Esophagus squamous epithelium (tissue), 5 donors: ENCODE measurements at places on chromosomes 16 and 17.

GRCh38 chr17:30532871-30533270, 55.7 kb downstream of the GOSR1 start:
- no peak for DNase-seq
- H3K4me1 ChIP-seq, result no peaks in the 10 kb centered on the region
- no peak overlapping the region for H3K27ac ChIP-seq
- H3K36me3 ChIP-seq, result no peaks in the 10 kb centered on the region

DNA sequence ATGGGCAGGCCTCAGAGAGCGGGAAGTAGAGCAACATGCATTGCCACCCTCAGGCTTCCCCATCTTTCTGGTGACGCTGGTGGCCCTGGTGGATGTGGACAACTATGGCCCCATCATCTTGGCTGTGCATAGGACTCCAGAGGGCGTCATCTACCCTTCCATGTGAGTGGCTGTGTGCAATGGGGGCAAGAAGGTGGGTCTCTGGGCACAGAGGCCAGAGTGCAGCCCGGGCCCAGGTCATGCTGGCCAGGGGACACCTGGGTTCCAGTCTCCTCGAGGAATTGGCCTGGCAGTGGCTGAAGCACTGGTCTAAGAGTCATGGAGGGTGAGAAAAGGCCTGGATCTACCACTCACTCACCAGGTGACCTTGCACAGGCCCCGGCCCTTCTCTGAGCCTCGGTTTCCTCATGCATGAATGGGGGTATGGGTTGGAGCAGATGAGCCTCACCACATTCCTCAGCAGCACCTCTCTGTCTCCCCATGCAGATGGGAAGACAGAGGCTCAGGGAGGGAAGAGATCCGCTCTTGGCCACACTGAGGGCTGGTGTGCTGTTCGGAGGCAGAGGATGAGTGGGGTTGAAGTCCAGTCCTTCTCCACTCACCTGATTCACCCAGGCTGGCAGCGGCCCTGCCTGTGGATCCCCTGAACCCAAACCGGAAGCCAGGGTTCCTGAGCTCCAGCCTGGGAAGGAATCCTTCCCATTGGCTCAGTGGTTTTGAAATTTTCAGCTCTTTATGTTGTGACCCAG, 7.2 kb upstream of the ADGRG3 start:
- H3K4me1 ChIP-seq, result no peaks in the 10 kb centered on the region
- no peak for DNase-seq
- no peak overlapping the region for H3K4me3 ChIP-seq
- peaks cover 8% of the 10 kb centered on the region for H3K36me3 ChIP-seq
- H3K27ac ChIP-seq, result no peak overlapping the region
- H3K27me3 ChIP-seq, result no peaks in the 10 kb centered on the region

- no peaks in the 10 kb centered on the region for H3K36me3 ChIP-seq
- DNase-seq, result no peak
- H3K27ac ChIP-seq, result no peak overlapping the region
- peaks cover 27% of the 10 kb centered on the region for H3K4me1 ChIP-seq
These were observed 135.2 kb upstream of the GSE1 start for GRCh38 chr16:85477801-85478363.

DNA sequence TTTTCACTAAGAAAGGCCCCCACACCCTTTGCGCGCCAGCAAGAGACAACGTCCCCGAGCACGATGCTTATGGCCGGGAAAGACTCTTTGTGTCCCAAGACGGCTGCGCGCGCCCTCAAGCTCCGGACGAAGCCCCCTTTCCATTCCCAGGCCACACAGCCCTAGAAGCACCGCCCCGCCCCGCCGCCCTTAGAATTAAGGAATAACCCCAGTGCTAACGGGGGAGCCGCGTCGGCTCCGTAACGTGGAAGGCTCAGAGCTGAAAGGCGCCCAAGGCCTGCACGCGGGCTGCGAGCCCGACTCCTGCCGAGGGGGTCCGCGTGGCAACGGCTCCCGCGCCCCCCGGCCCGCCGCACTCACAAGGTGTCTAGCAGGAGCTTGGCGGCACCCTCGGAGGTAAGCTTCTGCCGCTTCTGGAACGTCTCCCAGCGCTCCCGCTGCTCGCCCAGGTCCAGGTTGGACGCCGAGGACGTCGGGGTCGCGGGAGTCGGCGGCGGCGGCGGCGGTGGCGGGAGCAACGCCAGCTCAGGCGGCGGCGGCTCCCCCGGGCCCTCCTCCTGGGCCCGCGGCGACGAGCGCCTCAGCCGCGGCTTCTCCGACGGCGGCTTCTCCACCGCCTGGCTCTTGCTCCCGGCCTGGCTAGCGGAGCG, 477 bp downstream of the CENPV start:
- H3K27me3 ChIP-seq, result no peaks in the 10 kb centered on the region
- peak overlapping the region; percentile 67 for H3K4me3 ChIP-seq
- no peaks in the 10 kb centered on the region for H3K36me3 ChIP-seq
- DNase-seq, result no peak
- H3K4me1 ChIP-seq, result peaks cover 9% of the 10 kb centered on the region
- H3K27ac ChIP-seq, result no peak overlapping the region

- peak overlapping the region; percentile 61 for H3K27ac ChIP-seq
- no peaks in the 10 kb centered on the region for H3K4me1 ChIP-seq
- no peak for DNase-seq
- H3K4me3 ChIP-seq, result no peak overlapping the region
- no peaks in the 10 kb centered on the region for H3K27me3 ChIP-seq
- H3K36me3 ChIP-seq, result no peaks in the 10 kb centered on the region
These were observed 7.4 kb downstream of the RNF112 start for GRCh38 chr17:19418251-19418992.

GRCh38 chr17:5555254-5555653, 29.1 kb downstream of the NLRP1 start:
- no peaks in the 10 kb centered on the region for H3K27me3 ChIP-seq
- H3K4me1 ChIP-seq, result no peaks in the 10 kb centered on the region
- H3K4me3 ChIP-seq, result no peak overlapping the region

DNA sequence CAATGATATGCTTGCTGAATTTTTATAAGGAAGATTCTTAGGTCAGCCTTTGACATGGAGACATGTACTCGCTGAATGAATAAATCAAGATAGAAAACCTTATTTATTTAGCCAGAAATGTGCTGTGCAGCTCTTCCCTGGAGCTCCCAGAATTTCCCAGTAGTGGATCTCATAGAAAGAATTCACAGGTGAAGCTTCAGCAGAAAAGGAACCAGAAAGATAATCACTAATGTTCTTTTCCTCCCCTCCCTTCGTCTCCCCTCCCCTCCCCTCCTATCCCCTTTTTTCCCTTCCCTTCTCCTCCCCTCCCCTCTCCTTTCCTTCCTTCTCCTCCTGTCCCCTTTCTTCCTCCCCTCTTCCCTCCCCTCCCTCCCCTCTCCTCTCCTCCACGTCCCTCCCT, 158.2 kb downstream of the MAP2K6 start:
- H3K4me1 ChIP-seq, result peaks cover 19% of the 10 kb centered on the region
- no peak overlapping the region for H3K27ac ChIP-seq
- H3K27me3 ChIP-seq, result no peaks in the 10 kb centered on the region
- DNase-seq, result no peak
- H3K4me3 ChIP-seq, result no peak overlapping the region

DNA sequence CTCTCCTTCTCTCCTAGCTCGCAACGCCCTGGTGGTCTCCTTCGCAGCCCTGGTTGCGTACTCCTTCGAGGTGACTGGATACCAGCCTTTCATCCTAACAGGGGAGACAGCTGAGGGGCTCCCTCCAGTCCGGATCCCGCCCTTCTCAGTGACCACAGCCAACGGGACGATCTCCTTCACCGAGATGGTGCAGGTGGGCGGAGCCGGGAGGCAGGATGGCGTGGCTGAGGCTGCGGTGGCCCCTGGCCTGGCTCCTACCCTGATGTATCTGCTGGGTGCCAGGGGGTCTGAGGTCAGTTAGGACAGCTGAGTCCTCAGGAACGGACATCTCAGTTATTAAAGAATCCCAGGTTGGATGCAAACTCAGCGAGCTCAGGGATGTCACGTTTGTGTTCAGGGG, 16.7 kb downstream of the SLC26A11 start:
- H3K4me1 ChIP-seq, result no peaks in the 10 kb centered on the region
- peaks cover 3% of the 10 kb centered on the region for H3K36me3 ChIP-seq
- H3K27me3 ChIP-seq, result no peaks in the 10 kb centered on the region

- H3K27ac ChIP-seq, result peak overlapping the region; percentile 57
- no peaks in the 10 kb centered on the region for H3K27me3 ChIP-seq
- peaks cover 82% of the 10 kb centered on the region for H3K4me1 ChIP-seq
- no peak overlapping the region for H3K4me3 ChIP-seq
- no peak for DNase-seq
These were observed 20.0 kb downstream of the MAP3K14 start for GRCh38 chr17:45296833-45297124.

DNA sequence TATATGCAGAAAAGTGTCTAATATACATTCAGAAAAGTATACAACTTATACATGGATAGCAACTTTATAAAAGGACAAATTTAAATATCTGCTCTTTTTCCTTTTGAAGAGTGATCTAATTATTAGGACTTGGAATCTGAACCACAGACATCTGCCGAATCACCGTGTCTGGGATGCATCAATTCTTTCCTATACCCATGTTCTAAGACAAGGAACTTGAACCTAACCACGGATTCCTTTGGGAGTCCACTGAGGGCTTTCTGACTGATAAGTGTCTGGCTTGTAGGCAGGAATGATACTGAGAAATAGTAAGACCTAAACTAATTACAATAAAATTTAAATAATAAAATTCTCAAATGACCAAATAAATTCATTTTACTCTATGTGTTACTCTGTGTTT, 54.2 kb downstream of the NDEL1 start:
- no peak overlapping the region for H3K4me3 ChIP-seq
- no peaks in the 10 kb centered on the region for H3K4me1 ChIP-seq
- H3K27me3 ChIP-seq, result no peaks in the 10 kb centered on the region
- DNase-seq, result no peak

DNA sequence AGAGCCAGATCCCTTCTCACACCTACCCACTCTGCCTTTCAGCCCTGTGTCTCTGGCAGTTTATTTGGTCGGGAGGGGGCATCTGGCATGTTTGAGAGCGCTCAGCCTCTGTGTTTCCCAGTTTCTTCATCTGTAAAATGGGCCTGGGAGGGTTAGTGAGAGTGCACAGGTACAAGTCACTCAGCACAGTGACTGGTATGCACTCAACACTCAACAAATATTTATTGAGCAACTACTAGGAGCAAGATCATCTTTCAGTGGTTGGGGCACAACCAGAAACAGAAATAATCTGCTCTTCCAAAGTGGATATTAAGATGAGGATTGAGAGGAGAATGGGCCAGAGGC, 13.7 kb upstream of the SRCIN1 start:
- H3K27ac ChIP-seq, result no peak overlapping the region
- H3K36me3 ChIP-seq, result no peaks in the 10 kb centered on the region
- no peak overlapping the region for H3K4me3 ChIP-seq
- H3K27me3 ChIP-seq, result no peaks in the 10 kb centered on the region
- no peaks in the 10 kb centered on the region for H3K4me1 ChIP-seq

DNA sequence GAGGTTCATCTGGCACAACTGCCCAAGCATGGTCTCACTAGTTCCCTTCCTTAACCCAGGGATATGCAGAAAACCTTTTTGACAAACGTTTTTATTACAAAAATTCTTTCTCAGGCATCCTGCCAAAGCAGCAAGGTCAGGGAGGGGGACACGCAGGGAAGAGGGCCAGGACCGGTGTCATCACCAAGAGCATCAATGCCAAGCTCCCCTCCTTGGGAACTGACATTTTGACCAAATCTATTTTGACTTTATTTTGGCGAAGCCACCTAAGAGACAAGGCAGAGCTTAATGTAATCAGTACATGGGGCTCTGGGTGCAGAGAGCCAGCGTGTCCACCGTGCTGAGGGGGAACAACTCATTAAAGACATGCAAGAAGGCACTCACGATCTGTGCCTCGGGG, 265.2 kb downstream of the CBLN1 start:
- H3K4me3 ChIP-seq, result no peak overlapping the region
- DNase-seq, result no peak
- H3K27me3 ChIP-seq, result no peaks in the 10 kb centered on the region
- H3K27ac ChIP-seq, result no peak overlapping the region
- H3K4me1 ChIP-seq, result no peaks in the 10 kb centered on the region

- peaks cover 98% of the 10 kb centered on the region for H3K36me3 ChIP-seq
- no peak overlapping the region for H3K4me3 ChIP-seq
- H3K27me3 ChIP-seq, result no peaks in the 10 kb centered on the region
- no peak overlapping the region for H3K27ac ChIP-seq
- DNase-seq, result no peak
- H3K4me1 ChIP-seq, result peaks cover 23% of the 10 kb centered on the region
These were observed 9.6 kb downstream of the GALK1 start for GRCh38 chr17:75755205-75755901.

DNA sequence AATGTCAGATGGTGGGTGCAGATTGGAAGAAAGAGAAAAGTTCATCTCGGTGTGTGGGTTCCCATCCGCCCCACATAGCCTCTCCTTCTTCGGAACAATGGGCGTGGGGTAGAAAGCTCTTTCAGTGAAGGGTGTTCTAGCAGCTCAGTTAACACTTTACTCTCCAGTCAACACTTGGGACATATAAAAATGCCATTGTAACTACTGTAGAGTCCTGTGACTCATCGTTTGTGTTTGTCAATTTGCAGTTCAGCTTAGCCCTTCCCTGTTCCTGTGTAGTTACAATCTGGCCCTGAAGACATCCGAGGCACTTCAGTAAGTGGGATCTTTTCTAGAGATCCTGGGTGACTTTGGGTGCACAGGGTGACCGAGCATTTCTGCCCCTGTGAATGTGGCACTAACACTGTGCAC, 11.5 kb upstream of the CLEC18C start:
- no peak overlapping the region for H3K27ac ChIP-seq
- DNase-seq, result no peak
- H3K36me3 ChIP-seq, result peaks cover 12% of the 10 kb centered on the region
- no peak overlapping the region for H3K4me3 ChIP-seq
- H3K4me1 ChIP-seq, result no peaks in the 10 kb centered on the region
- H3K27me3 ChIP-seq, result no peaks in the 10 kb centered on the region

DNA sequence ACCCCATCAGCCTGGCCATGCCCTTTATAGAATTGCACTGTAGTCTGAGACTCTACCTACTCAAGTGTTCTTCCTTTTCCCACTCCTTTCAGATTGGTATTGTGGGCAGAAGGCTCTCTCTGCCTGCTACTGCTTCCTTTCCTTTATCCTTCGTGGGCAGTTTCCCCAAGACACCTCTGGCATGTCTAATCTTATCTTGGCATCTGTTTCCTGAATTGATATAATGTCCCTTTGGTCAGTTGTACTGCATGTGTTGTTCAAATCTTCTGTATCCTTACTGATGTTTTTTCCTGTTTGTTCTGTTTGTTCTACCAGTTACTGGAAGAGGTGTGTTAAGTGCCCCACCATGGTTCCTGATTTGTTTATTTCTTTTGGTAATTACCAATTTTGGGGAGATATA, 29.5 kb upstream of the MSI2 start:
- H3K27ac ChIP-seq, result no peak overlapping the region
- DNase-seq, result no peak
- no peaks in the 10 kb centered on the region for H3K27me3 ChIP-seq
- no peaks in the 10 kb centered on the region for H3K4me1 ChIP-seq
- no peak overlapping the region for H3K4me3 ChIP-seq

- H3K4me3 ChIP-seq, result peak overlapping the region; percentile 25
- no peak for DNase-seq
- H3K27ac ChIP-seq, result peak overlapping the region; percentile 79
- H3K27me3 ChIP-seq, result no peaks in the 10 kb centered on the region
- no peaks in the 10 kb centered on the region for H3K36me3 ChIP-seq
These were observed 102.6 kb downstream of the ZNF778 start for GRCh38 chr16:89319886-89320781.

- no peaks in the 10 kb centered on the region for H3K36me3 ChIP-seq
- H3K27me3 ChIP-seq, result peaks cover 48% of the 10 kb centered on the region
- H3K4me1 ChIP-seq, result peaks cover 44% of the 10 kb centered on the region
- no peak for DNase-seq
- H3K27ac ChIP-seq, result no peak overlapping the region
- peak overlapping the region; percentile 21 for H3K4me3 ChIP-seq
These were observed 34.7 kb downstream of the BAHCC1 start for GRCh38 chr17:81429821-81430551.
